ENCODE measurements at places on chromosomes 3 and 15.
A peak's percentile ranks its signal among the peaks of the same experiment; 100 is the strongest.

- DNase-seq = peak; percentile 21
These were observed 11.1 kb upstream of the PLXND1 start for GRCh38 chr3:129617381-129618185.

GRCh38 chr15:78420220-78420619, 17.8 kb upstream of the IREB2 start:
- no peak for DNase-seq

DNA sequence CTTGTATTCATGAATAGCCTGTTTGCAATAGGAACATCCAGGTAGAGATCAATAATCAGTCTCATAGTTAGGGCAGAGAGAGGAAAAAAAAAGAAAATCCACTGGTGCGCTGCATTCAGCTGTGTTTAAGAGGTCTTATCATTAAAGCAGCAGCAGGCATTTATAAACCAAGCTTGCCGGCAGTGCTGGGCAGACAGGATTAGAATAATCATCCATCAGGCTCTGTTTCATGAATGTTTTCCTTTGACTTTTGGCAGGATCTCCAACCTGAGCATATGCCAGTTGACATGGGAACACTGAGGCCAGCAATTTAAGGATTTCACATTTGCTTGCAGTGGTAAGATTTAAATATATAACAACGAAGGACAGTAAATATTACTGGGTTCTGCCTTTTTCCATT, 305.2 kb upstream of the SEMA6D start:
- peak; percentile 48 for DNase-seq

DNA sequence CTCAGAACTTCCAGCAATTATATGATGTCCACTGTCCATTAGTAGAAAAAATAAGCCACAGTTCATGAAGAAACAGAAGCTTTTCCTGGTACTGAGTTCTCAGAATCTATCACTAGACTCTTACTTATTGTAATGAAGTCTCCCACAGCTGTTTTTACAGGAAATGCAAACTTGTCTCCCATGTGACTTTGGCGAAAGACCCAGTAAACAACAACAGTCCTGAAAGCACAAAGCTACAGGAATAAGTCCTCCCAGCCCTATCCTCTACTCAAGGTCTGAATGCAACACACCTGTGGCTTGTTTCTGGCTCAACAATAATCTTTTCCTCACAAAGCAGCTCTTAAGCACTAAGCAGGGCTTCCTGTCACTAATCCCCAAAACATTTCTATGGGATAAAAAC, 55.9 kb downstream of the EOMES start:
- no peak for DNase-seq

DNA sequence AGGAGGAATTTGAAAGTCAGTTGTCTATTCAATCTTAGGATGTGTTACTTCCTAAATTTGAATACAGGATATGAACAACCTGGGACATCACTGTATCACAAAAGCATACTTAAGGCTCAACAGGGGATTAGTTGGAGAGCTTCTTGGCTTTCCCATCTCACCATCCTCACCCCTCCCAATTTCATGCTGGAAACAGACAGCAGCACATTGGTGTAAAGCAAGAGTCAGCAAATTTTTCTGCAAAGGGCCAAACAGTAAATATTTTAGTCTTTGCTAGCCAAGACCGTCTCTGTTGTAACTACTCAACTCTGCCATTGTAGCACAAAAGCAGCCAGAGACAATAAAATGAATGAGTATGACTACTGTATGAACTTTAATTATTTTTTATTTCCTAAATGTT, 94.9 kb downstream of the ERC2 start:
- no peak for DNase-seq

- DNase-seq = no peak
These were observed 121.4 kb downstream of the FBLN2 start for GRCh38 chr3:13670292-13670691.

DNA sequence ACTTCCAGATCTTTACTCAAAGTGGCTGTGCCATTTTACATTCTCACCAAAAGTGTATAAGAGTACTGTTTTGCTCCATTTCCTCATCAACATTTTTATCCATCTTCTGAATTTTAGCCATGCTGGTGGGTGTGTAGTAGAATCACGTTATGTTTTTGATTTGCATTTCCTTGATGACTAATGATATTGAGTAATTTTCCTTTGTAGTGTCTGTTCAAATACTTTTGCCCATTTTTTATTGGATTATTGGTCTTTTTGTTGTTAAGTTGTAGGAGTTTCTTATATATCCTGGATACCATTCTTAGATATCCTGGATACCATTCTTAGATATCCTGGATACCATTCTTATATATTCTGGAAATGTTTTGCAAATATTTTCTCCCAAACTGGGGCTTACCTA, 344.9 kb downstream of the LRRC3B start:
- DNase-seq = no peak

DNA sequence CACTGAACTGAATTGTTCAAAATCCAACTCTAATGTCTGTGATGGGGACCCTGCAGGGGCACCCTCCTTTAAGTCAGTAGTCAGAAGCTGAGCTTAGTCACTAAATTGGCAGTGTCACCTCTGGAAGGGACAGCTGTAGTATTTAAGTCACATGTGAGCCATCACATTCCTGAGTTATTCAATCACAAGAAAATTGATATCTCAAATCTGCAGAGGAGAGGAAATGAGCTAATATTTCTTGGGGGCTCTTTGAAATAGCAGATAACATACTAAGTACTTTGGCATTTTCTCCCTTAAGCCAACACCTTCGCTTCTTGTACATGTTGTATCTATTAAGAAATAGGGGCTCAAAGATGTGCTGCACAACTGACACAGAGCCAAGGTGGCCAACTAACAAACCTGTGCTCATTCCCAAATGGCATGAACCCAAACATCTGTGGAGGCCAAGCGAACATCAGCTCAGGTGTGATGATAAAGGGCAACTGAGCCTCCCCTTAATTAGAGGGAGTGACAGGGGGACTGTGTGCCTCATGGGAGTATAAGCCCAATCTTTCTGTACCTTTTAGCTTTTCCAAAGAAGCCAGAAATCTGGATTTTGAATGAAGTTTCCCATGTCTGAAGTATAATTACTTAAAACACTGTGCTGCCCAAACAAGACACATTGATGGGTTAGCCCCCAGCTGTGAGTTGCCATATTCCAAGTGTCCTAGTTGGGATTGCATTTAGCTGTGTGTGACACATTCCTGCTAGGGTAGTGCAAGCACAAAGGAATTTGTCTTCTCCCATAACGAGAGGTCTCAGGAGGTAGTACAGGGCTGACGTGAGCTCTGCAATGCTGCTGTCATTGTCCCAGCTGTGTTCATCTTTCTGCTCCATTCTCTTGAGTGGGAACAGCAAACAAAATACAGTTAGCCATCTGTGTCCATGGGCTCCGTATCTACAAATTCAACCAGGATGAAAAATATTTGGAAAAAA, 63.3 kb downstream of the ABHD5 start:
- DNase-seq = no peak

GRCh38 chr3:147940405-147941193, 531.4 kb downstream of the ZIC1 start:
- no peak for DNase-seq

DNA sequence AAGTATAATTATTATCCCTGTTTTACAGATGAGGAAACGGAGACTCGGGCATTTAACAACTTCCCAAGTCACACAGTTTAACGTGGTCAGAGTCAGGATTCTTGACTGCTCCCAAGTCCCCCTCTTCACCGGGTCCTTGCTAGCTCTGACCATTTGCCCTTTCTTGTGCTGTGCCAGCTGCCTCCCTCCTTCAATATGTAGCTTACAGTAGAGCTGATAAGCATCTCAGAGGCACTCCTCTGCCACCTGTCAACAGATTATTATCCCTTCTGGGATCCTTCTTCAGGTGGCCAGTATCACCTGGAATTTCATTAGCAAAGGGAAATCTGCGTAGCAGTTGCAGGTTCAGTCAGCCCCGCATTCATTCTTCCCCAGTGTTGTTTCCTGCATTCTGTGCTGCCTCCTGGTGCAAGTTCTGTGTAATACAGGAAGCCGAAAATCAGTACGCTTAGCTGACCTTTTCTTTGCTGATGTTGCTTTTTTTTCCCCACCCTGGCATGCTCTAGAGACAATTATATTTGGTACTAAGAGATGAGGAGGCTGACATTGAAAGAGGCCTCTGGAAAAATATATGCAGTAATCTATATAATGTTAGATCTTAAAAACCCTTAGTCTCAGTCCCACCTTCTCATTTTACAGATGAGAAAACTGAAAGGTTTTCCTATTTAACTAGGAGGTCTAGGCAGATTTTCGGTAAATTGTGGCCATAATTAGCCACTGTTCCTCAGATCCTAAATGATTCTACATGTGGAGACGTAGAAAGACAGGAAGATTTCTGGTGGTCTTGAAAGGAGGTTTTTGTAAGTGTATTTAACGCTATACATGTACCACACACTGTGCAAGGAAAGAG, 24.8 kb downstream of the TMOD2 start:
- DNase-seq = peak; percentile 37

DNA sequence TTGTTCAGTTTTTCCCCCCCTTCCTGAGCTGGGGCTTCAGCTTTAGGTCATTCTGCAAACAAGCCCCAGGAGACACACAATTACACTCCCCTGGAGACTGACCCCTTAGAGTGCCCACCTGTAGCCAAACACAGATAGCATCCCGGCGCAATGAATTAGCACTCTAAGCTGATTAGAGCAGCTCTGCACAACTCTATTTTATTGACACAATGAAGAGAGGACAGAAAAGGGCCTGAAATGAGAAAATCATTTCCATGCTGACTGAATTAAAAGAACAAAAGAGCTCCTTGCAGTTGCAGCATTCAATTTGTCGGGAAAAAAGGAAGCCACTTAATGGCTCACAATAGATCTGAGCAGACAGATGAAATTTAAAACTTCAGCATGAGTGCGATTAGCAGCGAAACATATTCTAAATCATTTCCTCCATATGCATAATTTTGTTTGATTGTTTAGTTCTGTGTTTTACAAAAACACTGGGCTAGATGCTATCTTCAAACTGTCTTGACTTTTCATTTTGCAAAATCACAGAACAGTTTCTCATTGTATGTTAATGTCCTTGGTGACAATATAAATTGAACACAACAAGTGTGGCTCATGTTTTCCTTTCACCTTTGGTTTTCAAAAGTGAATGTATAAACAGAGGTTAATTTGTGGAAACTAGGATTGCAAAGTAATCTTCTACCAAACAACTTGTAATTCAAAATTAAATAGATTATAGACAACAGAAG, 308.6 kb downstream of the MECOM start:
- no peak for DNase-seq

GRCh38 chr3:66456711-66457173, 44.1 kb downstream of the LRIG1 start:
- DNase-seq = peak; percentile 85

DNA sequence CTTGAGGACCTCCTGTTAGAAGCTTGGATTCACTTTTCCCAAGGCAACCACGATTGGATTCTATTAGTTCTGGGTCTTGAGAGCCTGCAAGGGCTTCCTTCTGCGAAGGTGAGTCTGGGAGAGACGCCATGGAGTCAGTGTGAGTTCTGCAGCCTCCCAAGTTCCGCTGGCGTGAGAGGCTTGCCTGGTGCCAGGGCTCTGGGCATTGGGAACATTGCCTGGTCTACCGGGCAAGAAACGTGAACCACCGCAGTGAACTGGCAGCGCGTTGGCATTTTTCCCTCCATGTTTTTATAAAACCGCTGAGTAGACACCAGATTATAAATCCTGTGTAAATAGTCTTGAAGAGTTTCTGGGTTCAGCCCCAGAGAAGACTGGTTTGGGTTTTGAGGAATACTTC, 160.9 kb downstream of the IGF1R start:
- DNase-seq = no peak

- DNase-seq = no peak
These were observed 375.5 kb upstream of the CFAP20DC start for GRCh38 chr3:59425371-59425770.

DNA sequence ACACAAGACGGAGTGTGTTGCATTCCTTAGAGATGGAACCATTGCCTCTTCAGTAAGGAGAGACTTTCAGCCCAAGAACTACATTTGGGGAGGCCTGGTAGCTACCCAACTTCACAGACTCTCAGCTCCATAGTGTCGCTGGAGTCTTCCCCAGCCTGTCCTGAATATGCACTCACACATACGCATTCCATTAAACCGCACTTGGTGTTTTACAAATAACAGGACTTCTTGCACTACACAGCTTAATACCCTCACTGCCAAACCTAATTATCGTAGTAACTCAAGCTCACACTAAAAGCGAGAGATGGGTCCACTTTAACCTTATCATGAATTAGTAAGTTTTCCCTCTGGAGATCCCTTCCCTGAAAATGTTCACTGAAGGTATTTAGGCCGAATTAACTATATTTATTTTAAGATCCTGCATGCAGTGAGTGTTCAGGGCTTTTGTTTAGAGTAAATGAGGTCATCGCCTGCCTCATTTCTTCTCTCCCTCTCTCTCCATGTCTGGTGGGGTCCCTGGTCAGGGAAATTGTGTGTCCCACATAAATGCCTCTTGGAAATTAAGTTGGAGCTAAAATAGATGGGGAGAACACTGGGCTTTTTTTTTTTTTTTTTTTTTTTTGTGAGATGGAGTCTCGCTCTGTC, 171.9 kb downstream of the FAM43A start:
- DNase-seq = no peak

DNA sequence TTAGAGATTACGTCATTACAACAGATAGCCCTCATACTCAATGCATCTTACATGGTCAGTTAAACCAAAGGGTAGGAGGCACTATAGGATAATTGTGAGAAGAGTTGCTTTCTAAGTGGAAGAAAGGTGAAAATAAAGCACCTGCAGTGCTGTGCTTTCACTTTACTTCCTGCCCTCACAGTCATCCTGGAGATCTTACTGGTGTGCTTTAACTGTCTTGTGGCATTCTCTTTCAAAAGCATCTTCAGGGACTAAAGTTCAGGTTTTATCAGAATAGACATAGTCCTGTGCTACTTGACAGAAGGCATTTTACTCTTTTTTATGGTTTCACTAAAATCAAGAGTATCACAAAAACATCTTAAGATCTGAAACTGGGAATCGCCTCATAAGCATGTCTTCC, 286.6 kb downstream of the ZBTB20 start:
- DNase-seq = no peak

DNA sequence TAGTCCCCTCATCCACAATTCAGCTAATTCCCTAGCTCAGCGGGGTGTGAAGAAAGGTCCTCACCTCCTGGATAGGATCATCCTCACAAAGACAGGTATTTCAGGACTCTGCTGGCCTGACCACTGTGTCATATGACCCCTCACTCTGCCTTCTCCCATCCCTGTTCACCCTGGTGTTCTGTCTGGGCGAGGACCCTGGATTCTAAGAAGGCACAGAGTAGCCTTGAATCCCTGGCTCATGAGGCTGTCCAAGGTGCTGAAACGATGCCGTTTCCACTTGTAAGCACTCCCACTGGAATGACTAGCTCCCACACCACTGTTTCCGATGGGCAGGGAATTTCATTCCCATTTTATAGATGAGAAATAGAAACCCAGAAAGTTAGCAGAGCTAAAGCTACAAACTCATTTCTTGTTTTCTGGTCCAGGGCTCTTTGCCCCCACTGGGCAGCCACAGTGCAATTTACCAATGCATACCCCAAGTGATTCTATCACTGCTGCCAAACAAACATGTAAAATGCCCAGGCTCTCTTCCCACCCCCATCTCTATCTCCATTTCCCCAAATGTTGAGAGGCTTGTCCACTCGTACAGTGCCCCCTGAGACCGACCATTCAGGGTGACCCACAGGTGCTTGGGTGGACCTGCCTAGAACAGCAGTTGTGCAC, 83.2 kb downstream of the RAB11A start:
- DNase-seq = peak; percentile 51

All from femur (tissue), 1 donor.